ENCODE measurements at places on chromosomes 2 and 18.

GRCh38 chr2:56934866-56935265 is 751.1 kb downstream of the CCDC85A start:
- no peak for DNase-seq

DNA sequence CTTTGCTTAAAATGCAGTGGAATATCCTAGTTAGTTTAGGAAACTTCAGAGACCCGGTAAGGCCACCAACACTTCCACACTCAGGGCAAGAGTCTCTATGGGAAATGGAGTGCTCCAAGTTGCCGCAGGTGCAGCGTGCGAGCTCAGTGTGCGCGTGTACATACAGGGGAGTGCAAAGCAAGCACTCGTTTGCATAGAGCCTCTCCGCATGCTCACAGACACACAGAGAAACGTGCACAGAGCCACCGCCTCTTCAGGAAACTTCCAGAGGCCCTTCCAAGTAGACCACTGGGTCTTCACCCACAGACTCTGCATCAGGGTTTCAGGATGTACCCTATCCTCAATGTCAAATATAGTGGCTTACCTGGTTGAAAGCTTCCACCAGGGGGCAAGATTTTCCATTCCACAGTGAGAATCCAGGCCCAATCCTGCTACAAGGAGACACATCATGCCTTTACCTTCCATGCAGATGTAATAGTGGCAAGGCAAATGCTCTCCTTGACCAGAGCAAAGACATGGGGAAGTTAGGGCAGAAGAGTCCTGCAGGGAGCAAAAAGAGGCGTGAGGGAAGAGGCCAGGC is 513.0 kb upstream of the MYT1L start:
- DNase-seq = peak; percentile 71

DNA sequence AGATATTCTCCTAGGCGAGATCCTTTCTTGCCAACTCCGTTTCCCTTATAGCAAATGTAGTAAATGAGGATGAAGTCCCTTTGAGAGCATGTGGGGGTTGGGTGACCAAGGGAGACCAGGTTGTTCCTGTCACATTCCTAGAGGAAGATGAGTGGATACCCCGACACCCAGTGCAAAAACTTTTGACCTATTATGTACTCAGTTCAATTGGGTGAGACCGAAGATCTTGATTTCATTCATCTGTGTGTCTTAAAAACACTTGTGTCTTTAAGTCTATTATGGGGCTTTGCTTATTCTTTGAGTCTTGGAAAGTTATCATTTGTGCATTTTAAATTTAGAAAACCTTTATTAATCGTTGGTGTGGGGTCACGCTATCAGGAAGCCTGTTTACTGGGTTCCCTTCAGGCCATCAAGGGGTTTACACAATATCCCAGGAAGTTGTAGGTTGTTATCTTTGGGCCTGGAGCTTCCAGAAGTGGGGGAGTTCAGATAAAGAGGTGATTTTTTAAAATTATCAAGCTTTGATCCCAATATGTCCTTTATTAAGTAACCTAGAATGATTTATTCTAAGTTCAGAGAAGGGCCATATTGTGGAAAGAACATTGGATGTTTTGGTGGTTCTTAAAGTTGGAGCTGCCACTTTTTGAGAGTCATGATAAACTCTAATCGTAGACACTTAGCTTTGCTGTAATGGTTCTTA is 2.8 kb downstream of the RHOB start:
- no peak for DNase-seq

GRCh38 chr2:41936771-41937463 is 110.9 kb upstream of the PKDCC start:
- no peak for DNase-seq

DNA sequence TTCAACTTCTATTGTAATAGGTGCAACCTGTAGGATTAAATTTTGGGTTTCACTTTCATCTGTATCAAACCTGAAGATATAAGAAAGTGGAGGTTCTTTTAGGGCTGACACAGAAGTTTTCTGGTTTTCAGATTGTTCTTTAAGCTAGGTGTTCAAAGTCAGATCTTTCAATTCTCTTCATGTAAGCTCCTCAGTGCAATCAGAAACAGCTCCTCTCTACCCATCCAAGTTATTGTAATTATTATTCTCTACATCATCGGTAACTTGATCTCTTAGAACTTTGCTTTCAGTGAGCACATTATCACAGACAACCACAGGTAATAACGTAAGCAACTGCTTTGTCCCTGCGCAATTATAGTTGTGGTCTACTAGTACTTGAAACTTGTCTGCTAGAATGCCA is 179.4 kb downstream of the MYCN start:
- DNase-seq = no peak
